ENCODE measurements at places on chromosomes 1 and 21. TPM values are rescaled to one million over a fixed set of nuclear protein-coding genes. Genes with fewer than 3 reads are reported as not detected.

DNA sequence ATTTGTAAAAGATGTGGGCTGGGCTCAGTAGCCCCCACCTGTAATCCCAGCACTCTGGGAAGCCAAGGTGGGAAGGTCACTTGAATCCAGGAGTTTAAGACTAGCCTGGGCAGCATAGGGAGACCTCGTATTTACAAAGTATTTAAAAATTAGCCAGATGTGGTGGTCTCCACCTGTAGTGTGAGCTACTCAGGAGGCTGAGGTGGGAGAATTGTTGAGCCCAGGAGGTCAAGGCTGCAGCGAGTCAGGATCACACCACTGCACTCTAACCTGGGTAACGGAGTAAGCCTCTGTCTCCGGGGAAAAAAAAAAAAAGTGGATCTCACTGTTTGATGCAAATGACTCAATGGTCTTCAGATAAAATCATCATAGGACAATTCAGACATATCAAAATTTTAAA lies 77.5 kb upstream of the RBM34 start:
- DNase-seq: no peak

- DNase-seq: no peak
Measured at GRCh38 chr1:22612671-22613571, 23.5 kb upstream of the C1QA start.

DNA sequence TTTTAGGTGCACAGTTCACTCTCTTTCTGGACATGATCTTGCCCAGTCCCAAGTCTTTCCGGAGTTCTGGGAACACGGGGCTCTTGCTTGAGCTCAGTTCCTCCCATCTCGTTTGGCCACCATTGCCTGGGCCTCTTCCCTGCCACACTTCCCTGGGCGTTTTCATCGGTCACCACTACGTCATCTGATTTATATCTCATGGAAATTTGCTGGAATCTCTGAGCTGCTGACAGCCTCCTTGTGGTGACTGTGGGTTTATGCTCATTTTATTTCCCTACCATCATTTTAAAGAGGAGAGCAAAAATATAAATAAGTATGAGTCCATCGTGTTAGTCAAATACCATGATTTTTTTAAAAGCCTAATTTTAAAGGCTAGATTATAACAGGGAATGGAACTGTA lies 449.1 kb upstream of the KAZN start:
- no peak for DNase-seq

DNA sequence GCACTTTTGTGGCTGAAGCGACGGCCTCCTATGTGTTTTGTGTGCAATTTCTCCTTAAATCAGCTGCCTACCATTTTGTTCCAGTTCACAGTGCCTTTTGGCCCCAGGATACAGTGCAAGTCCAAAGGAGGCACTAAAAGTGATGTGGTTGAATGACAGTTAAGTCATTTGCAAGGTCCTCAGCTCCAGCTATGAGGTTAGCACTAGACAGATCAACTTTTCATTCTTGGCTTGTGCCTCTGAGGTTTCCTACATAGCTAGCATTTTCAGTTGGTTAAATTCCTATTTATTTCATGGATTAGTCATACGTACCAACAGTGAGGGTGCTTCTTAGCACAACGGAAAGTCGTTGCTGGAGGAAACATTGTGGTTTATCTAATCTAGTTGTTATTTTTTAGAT lies 59.3 kb upstream of the NTPCR start:
- no peak for DNase-seq

DNA sequence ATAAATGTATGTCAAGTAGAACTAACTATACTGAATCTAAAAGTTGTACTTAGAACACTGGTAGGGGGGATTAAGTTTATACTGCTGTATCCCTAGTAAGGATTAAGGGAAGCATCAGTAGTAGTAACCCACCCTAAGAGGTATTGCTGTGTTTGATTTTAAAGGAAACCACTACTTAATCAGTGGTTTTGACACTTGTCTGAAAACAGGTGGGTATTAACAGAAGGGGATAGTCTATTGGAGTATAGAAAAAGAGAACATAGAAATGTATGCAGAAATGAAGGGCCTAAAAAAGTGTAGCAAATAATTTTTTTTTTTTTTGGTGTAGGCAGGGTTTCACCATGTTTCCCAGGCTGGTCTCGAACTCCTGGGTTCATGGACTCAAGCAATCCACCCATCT lies 2.2 kb downstream of the MIGA1 start:
- DNase-seq: no peak

DNA sequence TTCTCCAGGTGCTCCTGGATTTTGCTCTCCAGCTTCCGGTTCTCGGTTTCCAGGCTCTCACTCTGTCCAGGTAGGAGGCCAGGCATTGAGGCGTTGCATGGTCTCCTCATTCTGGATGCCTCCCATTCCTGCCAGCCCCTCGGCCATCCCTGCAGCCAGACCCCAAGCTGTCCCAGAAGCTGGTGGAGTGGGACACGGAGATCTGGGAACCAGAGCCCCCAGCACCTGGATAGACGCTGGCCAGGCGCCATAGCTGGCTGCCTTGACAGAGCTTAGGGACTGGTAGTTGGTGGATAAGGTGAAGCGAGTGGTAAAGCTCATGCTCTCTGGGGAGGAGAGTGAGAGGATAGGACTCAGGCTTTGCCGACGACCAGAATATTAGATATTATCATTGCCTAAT lies 29.6 kb downstream of the RAP1A start:
- no peak for DNase-seq

DNA sequence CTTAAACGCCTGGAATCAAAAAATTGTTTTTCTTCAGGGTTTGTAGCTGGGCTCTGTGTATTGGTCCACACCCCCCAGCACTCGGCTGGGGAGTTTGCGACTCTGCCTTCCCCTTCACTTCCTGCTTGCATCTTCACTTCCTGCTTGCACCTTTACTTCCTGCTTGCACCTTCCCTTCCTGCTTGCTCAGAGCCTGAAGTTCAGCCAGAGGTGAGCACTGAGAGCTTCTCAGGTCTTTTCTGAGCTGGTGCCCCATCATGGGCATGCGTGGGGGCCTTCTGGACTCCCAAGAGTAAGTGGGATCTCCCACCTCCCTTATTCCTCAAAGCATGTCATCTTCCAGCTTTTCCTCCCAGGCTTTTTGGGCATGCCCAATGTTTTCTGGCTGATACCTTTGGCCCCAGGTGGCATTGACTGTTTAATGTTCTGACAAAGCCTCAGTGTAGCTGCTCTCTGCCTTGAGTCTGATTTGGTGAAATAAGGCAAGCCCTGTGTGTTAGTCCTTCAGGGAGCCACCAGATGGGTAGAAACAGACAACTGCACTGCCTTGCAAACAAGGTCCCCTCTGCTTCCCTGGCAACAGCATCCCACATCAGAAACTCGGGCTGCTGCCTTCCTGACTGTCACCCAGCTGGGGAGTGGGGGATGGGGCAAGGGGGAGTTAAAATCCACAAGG lies 3.5 kb downstream of the KRTAP10-2 start:
- DNase-seq: no peak

GRCh38 chr1:41246568-41246967 lies 4.5 kb upstream of the SCMH1 start:
- no peak for DNase-seq

GRCh38 chr1:235108185-235108593 lies 20.4 kb downstream of the TOMM20 start:
- no peak for DNase-seq

GRCh38 chr1:7516341-7516740 lies 254.8 kb upstream of the VAMP3 start:
- no peak for DNase-seq

GRCh38 chr1:46197560-46197963 lies 672 bp downstream of the POMGNT1 start:
- no peak for DNase-seq

DNA sequence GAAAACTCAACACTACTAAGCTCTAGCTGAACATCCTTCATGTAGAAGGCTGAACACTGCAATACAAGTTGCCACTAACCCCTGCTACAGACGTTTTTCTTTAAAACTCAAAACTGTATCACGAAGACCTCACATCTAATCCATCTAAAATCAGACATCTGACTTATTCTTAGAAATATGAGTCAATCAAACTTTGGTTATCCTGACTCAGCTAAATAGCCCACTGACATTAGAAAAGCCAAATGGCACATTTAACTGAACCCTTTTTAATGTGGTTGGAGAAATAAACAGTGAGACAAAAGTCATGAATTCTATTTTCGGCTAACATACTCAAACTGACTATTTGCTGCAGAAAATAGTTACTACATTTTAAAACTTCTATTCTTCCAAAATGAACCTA lies 35.6 kb downstream of the WLS start:
- no peak for DNase-seq

DNA sequence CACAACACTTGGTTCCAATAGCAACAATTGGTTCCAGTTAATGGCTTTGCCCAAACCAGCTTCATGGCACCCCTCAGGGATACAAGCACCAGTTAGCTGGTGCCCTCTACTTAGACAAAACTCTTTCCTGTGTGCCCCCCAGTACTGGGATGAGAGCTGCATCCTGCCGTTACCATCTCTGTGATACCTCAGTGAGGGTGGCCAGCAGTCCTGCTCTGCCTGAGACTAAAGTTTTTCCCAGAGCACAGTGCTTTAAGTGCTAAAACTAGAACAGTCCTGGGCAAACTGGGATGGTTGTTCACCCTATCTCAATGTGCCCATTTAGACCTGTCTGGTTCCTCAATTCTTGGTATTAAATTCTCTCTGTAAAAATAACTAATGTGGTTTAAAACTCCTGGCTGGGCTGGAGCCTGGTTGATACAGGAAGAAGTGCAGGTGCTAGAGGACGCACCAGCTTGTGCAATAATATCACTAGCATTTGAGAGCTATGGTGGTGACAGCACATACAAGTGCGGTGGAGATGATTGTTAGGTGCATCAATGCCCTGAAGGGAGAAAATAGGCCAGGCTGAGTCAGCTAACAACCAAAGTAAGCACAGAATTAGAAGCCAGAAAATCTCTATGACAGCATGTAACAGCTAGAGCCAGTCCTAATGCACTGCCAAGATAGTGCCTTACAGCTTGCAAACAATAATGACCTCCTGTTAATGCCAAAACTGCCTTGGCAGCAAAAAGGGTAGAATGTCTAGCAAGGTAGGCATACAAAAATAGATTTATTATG lies 179.8 kb upstream of the GALNT2 start:
- peak; percentile 78 for DNase-seq

- DNase-seq: no peak
Measured at GRCh38 chr1:201774224-201774982, 54.6 kb upstream of the IPO9 start.

DNA sequence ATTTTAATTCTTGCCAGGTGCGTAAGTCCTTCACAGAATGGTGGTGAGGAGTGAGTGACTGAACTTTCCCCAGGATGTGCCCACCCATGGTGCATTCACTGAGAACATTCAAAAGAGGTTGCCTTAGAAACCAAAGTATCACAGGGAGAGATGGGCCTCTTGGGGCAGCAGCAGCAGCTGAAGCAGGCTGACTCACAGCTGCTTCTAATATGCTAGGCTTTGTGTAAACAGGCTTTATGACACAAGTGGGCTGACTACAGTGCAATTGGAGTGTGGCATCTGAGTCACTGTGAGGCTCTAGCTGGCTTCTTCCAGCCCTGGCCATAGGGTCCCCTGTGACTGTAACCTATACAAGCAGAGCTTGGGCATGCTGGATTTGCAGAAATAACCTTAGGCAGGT lies 12.6 kb downstream of the PIGP start:
- DNase-seq: no peak

DNA sequence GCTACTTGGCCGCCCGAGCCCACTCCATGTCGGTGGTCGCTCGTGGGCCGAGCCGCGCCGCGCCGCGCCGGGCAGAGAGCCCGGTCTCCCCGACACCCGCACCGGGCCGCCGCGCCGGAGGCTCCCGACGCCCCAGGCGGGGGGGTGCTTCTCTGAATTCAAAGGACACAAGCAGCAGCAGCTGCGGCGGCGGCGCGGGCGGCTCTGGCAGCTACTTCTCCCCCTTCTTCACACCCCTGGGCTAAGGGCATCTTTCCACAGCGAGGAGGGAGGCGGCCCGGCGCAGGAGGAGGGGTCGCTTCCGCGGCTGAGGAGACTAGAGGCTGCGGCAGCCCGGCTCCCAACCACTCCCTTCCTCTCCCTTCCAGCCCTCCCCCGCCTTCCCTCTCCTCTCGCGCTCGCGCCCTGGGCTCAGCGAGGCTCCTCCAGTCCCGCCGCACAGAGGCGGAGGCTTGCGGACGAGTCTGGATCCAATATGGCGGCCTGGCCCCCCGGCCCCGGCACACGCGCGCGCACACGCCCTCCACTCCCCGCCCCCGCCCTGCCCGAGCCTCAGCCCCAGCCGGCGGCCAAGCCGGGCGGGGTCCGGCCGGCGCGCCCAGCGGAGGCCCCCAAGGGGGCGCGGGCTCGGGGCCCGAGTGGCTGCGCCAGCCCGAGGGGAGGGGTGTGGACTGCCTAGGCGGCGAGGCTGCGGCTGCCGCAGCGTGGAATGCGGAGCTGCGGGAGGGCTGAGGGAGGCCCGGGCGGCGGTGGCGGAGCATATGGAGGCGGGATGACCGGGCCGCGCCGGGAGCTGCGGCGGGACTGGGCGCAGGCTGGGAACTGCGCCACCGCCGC lies at the start of gene CDC42BPA:
Gene CDC42BPA (minus strand): TSS at position 477 of the 837 bp plus-strand sequence. CDS start 1,310 bp downstream, outside the sequence.
- peak; percentile 77 for DNase-seq

DNA sequence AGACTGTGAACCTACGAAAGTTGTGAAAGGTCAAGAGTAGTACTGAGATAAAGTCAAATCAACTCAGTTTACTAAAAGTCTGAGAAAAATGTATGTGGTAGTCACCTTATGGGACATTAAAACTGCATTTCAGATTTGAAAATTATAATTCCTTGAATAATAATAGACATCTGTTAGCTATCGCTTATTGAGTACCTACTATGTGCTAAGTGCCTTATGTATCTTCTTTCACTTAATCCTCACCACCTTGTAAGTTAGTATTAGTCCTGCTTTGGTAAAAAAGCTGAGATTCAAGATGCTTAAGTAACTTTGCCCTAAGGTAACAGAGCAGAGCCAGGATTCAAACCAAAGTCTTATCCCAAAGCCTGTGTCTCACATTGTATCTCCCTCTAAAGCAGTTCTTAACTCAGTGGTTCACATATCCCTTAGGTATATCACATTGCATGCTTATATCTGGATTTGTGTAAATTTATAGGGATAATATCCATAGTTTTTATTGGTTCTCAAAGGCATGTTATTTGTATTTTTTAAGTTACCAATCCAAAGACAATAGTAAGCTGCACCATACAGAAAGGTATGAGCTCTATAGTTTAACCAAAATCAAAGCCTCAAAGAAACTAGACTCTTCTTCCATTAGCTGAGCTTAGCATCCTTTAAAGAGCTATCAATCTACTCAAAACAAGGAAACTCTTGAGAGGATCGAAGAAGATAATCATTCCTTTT lies 865 bp downstream of the PIGC start:
- DNase-seq: no peak

INKA2 gene
- 1.1 TPM for total RNA-seq

IGSF9 gene
- total RNA-seq: 17.0 TPM

WNT3A gene
- not detected for total RNA-seq

CELA2A gene
- total RNA-seq: 0.91 TPM

CASZ1 gene
- 4.8 TPM for total RNA-seq

SLC25A34 gene
- total RNA-seq: 12.3 TPM

FCRL5 gene
- total RNA-seq: 0.05 TPM

CELA2B gene
- 0.83 TPM for total RNA-seq

PLEKHA6 gene
- 28.8 TPM for total RNA-seq

FMO5 gene
- 108 TPM for total RNA-seq
